ENCODE measurements at places on chromosomes 5 and 9.

DNA sequence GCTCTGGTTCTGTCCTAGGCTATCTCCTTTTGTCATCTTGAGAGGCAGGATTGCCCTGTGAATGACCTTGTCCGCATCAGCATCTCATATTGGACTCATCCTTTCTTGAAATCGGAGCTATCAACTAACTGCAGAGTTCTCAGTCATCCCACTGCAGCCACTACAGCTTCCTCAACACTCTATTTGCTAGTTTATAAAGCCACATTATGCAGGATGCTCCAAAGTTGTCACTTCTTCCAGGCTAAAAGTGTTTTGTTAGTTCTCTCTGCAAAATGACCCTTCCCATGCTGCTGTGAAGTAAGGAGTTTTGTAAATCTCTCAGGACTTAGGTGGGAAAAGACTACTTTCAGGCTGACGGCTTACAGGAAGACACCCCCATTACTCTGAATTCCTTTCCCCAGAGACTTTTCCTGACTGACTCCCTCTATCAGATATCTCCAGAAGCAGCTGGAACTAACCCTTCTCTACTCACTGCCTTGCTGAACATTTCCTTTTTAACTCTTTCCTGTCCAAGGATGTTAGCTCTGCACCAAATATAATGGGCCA, 257.6 kb downstream of the NFIB start:
- DNase-seq: no peak

- DNase-seq: no peak
Measured at GRCh38 chr5:115542651-115543364, 1.8 kb downstream of the FEM1C start.

GRCh38 chr9:130291474-130291873, 25.9 kb downstream of the HMCN2 start:
- no peak for DNase-seq

- DNase-seq: no peak
Measured at GRCh38 chr9:127909839-127910273, 7.0 kb downstream of the ST6GALNAC4 start.

GRCh38 chr5:50958852-50959457, 292.5 kb downstream of the PARP8 start:
- DNase-seq: no peak

- no peak for DNase-seq
Measured at GRCh38 chr9:120256146-120256545, 323.8 kb downstream of the CDK5RAP2 start.

- no peak for DNase-seq
Measured at GRCh38 chr5:17737092-17737491, 102.8 kb downstream of the TAF11L14 start.

- no peak for DNase-seq
Measured at GRCh38 chr9:14523545-14523944, 169.7 kb downstream of the ZDHHC21 start.

GRCh38 chr5:172529896-172530295, 75.6 kb upstream of the SH3PXD2B start:
- DNase-seq: no peak

- DNase-seq: no peak
Measured at GRCh38 chr5:18850216-18850615, 1137.8 kb downstream of the CDH18 start.

- DNase-seq: no peak
Measured at GRCh38 chr5:139763930-139764791, 31.4 kb upstream of the PSD2 start.

GRCh38 chr9:101791938-101792337, 53.5 kb upstream of the GRIN3A start:
- DNase-seq: no peak

- no peak for DNase-seq
Measured at GRCh38 chr5:34648840-34649158, 7.3 kb upstream of the RAI14 start.

DNA sequence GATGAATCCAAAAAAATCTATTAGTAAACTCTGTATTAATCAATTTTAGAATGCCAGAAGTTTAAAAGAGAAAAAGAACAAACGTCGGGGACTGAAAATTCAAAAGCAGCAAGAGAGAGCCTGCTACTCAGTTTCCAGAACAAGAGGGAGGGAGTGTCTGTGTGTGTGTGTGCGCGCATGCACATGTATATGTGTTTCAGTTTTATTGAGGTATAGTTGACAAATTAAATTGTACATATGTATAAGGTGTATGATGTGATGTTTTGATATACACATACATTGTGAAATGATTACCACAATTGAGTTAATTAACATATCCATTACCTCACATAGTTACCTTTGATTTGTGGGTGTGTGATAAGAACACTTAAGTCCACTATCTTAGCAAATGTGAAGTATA, 27.6 kb upstream of the GRAMD2B start:
- no peak for DNase-seq

- DNase-seq: no peak
Measured at GRCh38 chr5:137291031-137291430, 208.1 kb downstream of the SPOCK1 start.

- no peak for DNase-seq
Measured at GRCh38 chr9:133204335-133204992, 4.6 kb downstream of the OBP2B start.

DNA sequence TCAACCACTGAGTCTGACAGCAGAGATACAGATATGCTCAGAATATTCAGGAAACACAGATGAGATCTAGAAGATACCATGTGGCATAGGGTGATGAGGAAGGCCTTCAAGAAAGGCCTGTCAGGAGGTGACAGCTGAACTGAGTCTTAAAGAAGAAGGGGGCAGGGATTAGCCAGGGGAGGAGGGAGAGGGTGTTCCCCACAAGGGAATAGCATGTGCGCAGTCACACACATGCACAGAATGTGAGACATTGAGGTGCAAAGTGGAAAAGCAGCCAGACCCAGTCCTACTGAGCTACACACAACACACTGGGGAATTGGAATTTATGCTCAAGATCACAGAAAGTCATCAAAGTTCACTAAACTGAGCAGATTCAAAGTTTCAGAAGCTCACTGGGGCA, 3.0 kb upstream of the SLC25A48 start:
- DNase-seq: no peak

DNA sequence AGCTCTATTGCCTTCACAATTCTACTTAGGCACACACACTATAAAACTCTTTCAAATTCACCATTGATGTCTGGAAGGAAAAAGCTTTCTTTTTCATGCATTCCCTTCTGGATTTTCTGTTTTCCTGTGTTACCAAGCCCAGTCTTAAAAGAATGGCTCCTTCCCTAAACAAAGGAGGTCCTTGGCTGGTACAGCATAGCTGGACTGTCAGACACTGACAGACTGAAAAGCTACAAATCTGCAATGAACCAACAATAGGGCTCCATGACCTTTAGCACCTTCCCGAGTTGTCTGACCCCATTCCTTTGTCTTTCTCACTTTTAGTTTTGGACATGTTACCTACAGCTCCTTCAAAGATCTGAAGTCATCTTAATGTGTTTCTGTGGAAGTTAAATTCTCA, 382.5 kb downstream of the TMEM161B start:
- DNase-seq: no peak

- DNase-seq: no peak
Measured at GRCh38 chr5:174563899-174564298, 160.5 kb upstream of the MSX2 start.

- DNase-seq: no peak
Measured at GRCh38 chr5:5332287-5332686, 90.2 kb upstream of the ICE1 start.

DNA sequence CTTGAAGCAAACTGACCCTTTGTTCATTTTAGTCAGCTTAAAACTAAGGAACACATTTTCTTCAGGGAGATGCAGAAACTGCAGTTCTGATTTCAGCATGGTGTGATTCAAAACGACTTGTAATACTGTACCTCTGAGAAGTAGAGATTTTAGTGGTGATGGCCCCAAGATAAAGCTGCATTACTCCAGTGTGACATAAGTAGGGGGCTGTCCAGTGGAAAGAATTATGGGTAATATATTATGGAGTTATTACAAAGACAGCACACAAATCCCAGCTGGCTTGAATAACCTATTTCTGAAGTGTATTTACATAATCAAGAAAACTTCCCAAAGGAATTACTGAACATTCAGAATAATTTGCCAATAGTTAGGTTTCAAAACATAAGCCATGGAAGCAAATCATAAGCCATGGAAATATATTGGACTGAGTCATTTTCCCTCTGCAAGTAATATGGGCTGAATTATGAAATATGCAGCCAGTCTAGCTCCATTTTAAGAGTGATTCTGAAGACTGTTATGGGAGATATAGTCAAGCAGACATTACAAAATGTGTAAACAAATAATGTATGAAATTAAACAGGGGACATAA, 133.7 kb upstream of the FBXL17 start:
- no peak for DNase-seq

GRCh38 chr5:10266137-10266536, 16.1 kb downstream of the CCT5 start:
- no peak for DNase-seq

DNA sequence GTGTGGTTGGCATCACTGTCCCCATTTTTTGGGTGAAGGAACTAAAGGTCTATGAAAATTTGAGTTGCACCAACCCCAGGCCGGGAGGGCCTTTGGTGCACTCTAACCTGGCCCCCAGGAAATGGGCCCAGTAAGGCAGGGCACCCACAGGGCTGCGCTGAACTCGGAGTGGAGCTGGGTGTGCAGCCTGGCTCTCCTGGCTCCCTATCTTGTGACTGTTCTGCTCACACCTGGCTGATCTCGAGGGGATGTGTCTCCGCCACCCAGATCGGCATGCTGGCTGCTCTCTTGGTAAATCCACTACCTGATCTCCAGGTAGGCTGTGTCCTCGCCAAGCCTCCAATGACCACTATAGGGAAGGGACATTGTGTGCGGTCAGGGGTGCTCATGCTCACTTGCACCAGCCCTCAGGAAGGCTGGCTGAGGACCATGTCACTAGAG, 259.8 kb downstream of the NSG2 start:
- no peak for DNase-seq

DNA sequence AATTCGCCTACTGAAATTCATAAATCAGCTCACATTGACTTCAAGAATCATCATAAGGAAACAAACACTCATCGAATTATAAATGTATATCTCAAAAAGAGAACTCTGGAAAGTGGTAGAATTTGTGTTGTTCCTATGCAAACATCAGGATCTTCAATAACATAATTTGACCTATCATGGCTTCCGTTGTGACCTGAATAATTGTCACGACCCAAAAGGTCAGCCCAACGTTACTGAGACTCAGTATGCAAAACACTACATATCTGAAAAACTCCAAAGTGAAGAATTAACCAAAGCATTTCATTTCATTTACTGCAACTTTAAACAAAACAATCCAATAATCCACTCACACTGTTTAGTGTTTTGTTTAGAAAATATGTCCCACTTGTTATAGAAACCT, 1.2 kb downstream of the RAPGEF6 start:
- DNase-seq: no peak

DNA sequence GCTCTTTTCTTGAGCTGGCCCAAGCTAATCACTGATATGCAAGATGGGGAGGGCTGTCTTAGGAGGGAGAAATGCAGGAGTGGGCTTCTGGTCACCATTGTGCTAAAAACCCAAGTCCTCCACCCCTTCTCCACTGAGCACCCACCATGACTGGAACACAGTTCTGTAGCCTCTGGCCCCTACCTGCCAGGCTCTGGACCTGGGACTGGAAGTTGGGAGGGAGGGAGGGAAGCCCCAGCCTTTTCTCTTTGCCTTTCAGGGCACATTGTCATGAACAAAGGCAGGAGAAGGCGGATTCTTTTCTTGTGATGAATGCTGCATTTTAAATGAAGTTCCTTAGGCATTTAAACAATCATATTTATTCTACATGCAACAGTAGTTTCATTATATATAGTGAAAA, 559.1 kb upstream of the TRPC7 start:
- DNase-seq: no peak

DNA sequence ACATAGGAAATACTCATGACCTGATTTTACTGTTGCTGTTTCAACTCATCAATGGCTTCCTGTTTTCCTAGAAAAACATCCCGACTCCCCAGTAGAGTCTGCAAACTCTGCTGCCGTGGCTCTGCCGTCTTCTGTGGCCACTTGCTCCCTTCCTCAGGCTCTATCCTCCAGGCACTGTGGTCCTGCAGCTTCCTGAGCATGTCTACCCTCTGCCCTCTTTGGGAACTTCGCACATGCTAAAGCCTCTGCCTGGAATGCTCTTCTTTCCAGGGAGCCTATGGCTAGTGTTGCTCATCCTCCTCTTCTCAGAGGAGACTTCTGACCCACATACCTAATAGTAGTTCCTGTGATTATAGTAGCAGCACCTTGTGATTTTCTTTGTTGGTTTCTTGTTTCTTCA, 256.9 kb downstream of the MAN2A1 start:
- DNase-seq: no peak

- no peak for DNase-seq
Measured at GRCh38 chr5:131635684-131636572, 899 bp upstream of the RAPGEF6 start.

DNA sequence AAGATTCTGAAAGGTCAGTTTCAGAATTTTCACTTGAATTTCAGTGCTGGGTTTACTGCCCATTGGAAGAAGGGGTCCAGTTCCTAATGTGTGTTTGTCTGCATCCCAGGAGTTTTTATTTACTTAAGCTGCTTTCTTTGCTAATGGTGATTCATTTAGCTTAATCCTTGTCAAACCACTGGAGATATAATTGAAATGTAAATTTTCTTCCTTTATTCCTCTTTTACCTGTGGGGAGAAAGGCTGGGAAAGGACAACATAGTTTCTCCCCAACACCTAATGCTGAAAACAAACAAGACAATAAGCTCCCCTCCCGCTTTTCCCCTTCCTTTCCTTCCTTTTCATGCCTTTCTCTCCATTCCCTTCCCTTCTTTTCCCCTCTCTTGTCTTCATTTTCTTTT, 185.8 kb downstream of the KCTD16 start:
- DNase-seq: no peak

- DNase-seq: no peak
Measured at GRCh38 chr5:463952-464351, 21.0 kb downstream of the EXOC3 start.

DNA sequence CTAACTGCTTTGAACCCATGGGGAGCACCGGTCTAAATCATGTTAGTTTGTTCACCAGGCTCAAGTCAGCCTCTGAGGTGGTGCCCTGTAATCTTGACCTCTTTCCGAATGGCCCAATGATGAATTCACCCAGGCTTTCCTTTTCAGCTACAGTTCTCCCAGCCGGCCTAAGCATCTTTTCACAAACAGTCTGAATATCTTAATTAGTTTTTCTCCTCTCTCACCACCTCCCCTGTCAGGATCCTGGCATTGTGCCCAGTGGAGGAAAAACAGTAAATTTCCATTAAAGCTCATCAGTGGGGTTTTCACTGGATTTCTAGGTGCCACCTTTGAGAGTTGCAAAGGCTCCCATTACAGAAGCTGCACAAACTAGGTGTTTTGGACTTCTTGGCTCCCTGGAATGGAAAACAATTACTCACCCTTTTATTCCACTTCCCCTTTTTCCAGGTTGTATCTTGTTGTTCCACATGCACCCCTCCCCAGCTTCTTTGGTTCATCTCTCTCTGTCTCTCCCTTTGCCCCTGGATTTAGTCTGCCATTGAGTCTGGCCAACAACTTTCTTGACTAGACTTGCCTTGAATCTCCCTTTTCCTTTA, 69.4 kb upstream of the ADAMTSL1 start:
- DNase-seq: no peak

Data from GM12892 (cell line).